ENCODE measurements at places on chromosomes 16 and 17. TPM values are rescaled to one million over a fixed set of nuclear protein-coding genes. Genes with fewer than 3 reads are reported as not detected.

Gene ABCA10
- total RNA-seq: 0.60 TPM

Gene ASGR1
- 28.8 TPM for total RNA-seq

Gene DPEP3
- 0.09 TPM for total RNA-seq

Gene PIGL
- total RNA-seq: 9.4 TPM

Gene MBTPS1
- 94.1 TPM for total RNA-seq

Gene CD300E
- total RNA-seq: not detected

Gene PLD2
- 26.3 TPM for total RNA-seq

Gene HAS3
- 14.5 TPM for total RNA-seq

Gene PAQR4
- 2.7 TPM for total RNA-seq

Gene UTS2R
- total RNA-seq: not detected

Gene CCDC78
- 0.34 TPM for total RNA-seq

Gene PRSS27
- 0.22 TPM for total RNA-seq

Gene PDILT
- not detected for total RNA-seq

Gene ANKRD40CL
- total RNA-seq: not detected

Gene KRTAP4-3
- total RNA-seq: not detected

Gene FOXJ1
- under 0.01 TPM for total RNA-seq

Gene KRT40
- total RNA-seq: not detected

Gene CTRB1
- total RNA-seq: not detected

Gene CCL1
- not detected for total RNA-seq

Gene WFDC1
- total RNA-seq: not detected

Gene AANAT
- 0.09 TPM for total RNA-seq

Gene NEUROD2
- total RNA-seq: not detected

Gene KRTAP4-5
- not detected for total RNA-seq

Gene ZNF213
- 4.3 TPM for total RNA-seq

Gene HS3ST3A1
- total RNA-seq: 0.22 TPM

Gene ITGA2B
- 0.65 TPM for total RNA-seq

Gene DPEP1
- 0.34 TPM for total RNA-seq

Gene CHTF18
- 3.1 TPM for total RNA-seq

Gene SLC6A2
- 0.11 TPM for total RNA-seq

Gene ZSCAN10
- not detected for total RNA-seq

Gene TTC19
- 56.3 TPM for total RNA-seq

Gene STH
- not detected for total RNA-seq

Gene OR1F1
- total RNA-seq: not detected

Gene TP53TG3B
- not detected for total RNA-seq

Gene GAST
- total RNA-seq: not detected

Gene KRT20
- not detected for total RNA-seq

Gene IQCK
- total RNA-seq: 9.2 TPM

Gene SCN4A
- under 0.01 TPM for total RNA-seq

Gene GRAPL
- 71.3 TPM for total RNA-seq

Gene TMEM92
- not detected for total RNA-seq

Gene PLLP
- 3.5 TPM for total RNA-seq

Gene ABI3
- total RNA-seq: 14.4 TPM

Gene P2RX1
- not detected for total RNA-seq

Gene STAT5A
- total RNA-seq: 56.0 TPM

Gene C17orf78
- total RNA-seq: not detected

Gene TBC1D3G
- not detected for total RNA-seq

Gene JPH3
- total RNA-seq: 1.5 TPM

Gene FBXO39
- total RNA-seq: 24.9 TPM

Gene MYH8
- total RNA-seq: not detected
